ENCODE measurements at places on chromosomes 5 and 9.

DNA sequence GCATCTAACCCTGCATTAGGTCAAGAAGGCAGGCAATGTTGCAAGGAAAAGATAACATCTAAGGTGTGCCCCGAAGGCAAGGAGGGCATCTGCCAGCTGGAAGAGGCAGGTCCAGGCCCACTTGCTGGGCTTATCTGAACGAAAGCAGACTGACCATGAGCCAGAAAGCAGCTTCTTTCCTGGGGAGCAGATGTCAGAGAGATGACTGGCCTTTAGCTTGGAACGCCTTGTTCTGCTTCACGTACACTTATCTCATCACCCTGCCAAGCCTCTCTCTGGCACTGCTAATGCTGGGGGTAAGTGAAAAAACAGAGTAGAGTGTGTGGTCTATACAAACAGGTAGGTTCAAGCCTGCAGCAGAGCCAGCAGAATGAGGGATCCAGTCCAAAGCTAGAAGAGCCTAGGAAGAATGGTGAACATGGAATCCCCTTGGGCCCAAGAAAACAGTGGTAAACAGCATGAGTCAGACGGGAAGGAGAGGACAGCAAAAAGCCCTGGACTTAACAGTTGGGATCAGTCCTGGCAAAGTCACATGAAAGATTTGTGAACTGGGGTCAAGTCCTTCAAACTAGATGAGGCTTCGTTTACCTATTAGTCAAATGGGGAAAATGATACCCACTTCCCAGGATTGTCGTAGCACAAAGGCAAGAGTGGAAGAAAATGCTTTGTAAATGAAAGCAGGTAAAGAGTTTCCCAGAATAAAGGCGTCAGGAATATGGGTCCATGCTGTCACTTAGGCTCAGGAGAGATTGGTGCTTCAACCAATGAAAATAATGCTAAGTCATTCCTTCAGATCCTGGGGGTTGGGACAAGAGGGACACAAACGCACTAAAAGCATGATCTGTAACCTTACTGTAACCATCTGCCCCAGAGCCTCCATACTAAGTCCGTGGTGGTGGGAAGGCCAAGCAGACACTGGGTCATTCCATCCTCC, 200.9 kb downstream of the SLIT3 start:
- peak; percentile 44 for DNase-seq

DNA sequence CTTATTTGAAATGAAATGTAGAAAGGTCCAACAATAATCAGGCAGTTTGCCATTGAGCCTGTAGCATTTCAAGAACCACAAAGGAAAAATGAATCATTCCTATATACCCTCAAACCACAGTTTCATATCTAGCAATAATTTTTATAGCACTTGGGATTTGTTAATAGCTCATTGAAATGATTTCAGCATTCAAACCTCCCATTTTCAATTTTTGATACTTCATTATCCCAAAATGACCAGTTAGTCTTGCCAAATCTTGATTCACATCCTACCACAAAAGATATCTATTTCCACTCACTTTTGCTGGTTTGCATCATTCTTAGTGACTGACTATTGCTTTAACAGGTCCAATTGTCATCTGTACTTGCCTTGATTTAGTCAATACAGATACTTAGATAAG, 790.1 kb downstream of the TLE1 start:
- DNase-seq: peak; percentile 52

DNA sequence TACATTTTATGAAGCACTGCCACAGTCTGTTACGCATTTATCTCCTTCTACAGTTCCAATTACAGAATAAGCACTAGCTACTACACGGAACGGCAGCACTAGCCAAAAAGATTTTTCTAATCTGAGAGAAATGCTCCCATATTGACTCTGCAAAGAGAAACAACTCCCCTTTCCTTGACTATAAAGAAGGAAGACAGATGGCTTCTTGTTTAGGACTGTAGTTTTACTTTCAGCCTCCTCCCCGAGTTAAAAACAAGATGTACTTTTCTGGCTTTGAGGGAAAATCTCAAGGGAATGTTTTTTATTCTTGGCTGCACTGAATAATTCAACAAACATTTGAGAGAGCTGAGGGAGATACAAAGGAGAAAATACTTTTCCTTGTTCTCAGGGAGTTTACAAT, 1.9 kb upstream of the SLC44A1 start:
- DNase-seq: peak; percentile 19

- DNase-seq: no peak
Measured at GRCh38 chr5:142096382-142096781, 12.2 kb upstream of the NDFIP1 start.

- DNase-seq: no peak
Measured at GRCh38 chr9:90002397-90003271, 397.8 kb downstream of the GADD45G start.

- no peak for DNase-seq
Measured at GRCh38 chr5:135546912-135547311, 11.1 kb upstream of the NEUROG1 start.

- DNase-seq: no peak
Measured at GRCh38 chr9:33142535-33142934, 24.6 kb downstream of the B4GALT1 start.

DNA sequence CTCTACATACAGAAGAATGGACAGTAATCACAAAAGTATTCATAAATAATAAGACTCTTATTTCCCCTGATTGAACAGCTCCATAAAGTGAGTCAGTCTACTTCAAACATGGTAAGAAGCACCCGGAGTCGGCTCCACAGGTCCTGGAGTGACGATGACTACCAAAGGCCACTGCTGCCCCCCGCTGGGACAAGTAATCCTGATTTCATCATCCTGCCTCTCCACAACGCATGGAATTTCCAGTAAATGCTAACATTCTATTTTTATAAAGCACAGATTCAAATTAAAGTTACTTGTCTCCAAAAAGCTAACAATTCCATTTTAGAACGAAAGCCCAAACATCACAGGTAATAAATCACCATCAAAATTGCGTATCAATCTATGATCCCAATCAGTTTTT, 16.2 kb downstream of the ATPSCKMT start:
- peak; percentile 98 for DNase-seq

GRCh38 chr9:8857068-8857925, 1057.7 kb upstream of the DMAC1 start:
- DNase-seq: peak; percentile 20

DNA sequence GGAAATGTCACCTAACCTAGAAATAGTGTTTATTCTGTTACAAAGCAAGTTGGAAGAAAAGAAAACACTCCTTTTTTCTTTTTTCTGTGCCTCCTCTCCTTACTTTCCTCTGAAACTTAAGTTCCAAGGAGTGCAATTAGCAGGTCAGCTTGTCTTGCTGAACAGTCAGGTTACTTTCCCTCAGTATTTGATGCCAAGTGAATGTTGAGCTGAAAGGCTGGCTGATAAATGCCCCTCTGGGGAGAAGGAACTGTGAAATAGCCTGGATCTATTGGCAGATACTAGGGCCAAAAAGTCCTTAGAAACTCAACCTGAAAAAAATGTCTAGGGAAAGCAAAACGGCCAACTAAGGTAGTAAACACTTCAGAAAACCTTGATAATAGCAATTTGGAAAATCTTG, 43.6 kb downstream of the GRIA1 start:
- no peak for DNase-seq

DNA sequence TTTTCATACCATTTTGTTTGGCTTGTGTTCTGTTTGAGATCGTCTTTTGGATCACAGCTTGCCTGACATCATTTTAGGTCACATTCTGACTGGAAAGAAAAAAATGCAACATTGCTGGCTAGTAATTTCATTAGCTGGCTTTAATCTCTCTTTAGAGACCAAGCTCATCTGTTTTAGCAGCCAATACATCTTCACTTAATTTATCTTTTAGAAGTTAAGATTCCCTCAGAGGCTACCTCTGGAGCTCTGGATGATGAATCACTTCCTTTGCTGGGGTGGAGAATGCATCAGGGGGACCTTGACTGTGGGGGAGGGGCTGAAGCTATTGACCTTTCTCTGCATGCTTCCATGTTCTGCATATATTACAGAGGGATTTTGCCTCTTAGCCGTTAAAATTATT, 181.5 kb upstream of the OTULINL start:
- DNase-seq: peak; percentile 81

- DNase-seq: no peak
Measured at GRCh38 chr5:168881427-168882149, 302.4 kb upstream of the PANK3 start.

DNA sequence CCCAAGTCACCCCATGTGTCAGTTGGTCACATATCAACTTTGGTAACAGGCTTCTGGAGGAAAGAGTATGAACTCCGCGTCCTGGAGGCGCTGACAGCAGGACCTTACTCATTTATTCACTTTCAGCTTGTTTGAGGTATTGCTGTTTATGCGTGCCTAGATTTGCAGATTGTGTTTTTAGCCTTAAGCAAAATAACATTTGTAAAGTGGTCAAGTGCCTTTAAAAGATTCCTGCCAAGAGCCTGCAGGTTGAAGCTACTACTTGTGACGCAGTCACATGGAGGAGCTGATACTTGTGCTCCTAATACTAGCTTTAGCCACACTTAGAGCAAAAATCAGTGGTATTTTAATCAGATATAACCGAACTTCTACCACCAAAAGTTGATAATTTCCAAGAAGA, 351.3 kb downstream of the ADGRV1 start:
- DNase-seq: no peak

DNA sequence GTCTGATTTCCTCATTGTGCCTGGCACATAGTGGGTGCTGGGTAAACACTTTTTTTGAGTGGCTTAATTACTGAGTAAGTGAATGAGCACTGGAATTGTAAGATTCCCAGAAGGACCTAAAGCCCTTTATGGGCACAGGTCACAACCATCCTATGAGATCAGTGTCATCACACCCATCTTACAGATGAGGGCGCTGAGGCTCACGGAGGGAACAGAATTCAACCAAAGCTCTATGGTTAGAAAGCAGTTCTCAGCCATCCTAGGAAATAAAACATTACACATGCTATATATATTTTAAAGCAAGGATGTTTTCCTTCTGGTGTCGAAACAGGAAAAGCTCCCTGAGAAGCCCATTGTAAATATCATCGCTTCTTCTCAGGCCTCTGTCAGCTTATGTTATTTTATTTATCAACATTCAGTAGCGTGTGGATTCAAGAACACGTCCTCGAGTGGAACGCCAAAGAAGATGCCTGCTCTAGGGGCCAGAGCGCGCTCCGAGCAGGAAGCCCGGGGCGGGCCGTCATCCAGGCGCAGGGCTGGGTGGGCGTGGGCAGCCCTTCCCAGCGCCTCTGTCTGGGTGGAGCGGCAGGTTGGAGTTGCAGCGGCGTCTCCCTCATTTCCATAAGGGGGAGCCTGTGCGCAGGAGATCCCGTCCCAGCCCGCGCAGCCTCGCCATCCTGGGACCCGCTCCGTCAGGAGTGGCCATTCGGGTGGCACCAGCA, 155.8 kb upstream of the SMIM23 start:
- peak; percentile 62 for DNase-seq

DNA sequence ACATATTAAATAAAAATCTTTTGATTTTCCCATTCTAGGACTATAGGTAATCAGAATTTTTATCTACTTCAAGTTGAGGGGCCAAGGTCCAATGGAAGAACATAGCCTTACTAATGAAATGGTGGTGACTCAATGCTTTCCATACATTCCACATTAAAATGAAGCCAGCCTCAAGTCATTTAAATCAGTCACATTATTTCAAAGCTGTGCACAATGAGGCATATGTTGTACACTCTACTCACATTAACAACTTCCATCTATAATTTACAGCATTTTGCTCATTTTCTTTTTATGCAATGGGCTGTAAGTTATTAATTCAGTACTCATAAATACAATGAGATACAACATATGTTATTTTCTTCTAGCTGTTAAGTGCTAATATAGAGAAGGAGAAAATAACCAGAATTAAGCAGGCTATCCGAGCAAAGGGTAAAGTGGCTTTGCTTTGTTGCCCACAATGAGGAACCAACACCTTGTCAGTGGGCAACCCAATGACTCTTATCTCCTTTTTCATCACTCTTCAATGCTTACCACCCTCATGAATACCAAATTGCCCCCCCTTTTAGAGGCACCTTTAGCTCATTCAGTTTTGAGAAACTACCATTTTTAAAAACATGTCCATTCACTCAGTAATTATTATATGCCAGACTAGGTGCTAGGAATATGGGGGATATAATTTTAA, 52.4 kb downstream of the TTLL11 start:
- DNase-seq: peak; percentile 8

- no peak for DNase-seq
Measured at GRCh38 chr5:112063856-112064255, 306.9 kb upstream of the NREP start.

DNA sequence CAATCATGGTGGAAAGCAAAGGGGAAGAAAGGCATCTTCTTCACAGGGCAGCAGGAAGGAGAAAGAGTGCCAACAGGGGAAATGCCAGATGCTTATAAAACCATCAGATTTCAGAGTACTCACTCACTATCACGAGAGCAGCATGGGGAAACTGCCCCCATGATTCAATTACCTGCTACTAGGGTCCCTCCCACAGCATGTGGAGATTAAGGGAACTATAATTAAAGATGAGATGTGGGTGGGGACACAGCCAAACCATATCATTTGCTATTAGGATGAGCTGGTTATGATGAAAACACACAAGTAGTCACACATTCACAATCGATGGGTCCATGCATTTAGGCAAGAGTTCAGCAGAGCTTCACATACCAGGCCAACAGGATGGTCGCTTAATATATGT, 469.0 kb downstream of the PDE4D start:
- DNase-seq: no peak

DNA sequence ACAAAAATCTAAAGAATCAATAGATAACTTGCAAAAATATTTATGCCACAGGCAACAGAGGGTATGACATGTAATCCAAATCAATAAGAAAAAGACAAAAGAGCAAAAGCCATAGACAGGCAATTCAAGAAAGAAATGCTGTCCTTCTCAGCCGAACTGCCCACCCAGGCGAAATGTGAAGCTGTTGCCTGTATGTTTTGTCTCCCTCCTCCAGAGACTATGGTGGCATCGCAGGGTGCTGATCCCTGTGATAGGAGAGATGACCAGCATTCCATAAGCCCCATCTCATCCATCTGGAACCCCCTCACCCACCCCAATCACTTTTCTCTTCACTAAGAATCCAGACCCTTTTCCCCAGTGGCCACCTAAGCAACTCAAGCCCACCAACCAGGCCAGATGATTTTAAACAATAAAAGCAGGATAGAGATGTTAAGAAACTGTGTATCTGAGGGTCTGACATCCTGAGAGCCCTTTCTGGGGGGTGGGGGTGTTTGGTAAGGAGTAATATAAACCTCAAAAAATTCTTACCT, 5.3 kb upstream of the ACSL6 start:
- DNase-seq: no peak

- no peak for DNase-seq
Measured at GRCh38 chr5:52119768-52120167, 667.9 kb upstream of the ITGA1 start.

All from fibroblast of skin of scalp (primary cell).